ENCODE measurements at places on chromosomes 2 and 18. TPM values are rescaled to one million over a fixed set of nuclear protein-coding genes. Genes with fewer than 3 reads are reported as not detected.

The REG3G gene
- total RNA-seq: not detected

The BMP10 gene
- 1.9 TPM for total RNA-seq

The LYPD1 gene
- total RNA-seq: 0.22 TPM

The CDH19 gene
- 72.3 TPM for total RNA-seq

The PTPN4 gene
- 44.1 TPM for total RNA-seq

The SAG gene
- total RNA-seq: not detected

The PPP1R1C gene
- 14.5 TPM for total RNA-seq

The OSGEPL1 gene
- total RNA-seq: 5.3 TPM

The DSG1 gene
- total RNA-seq: 4.7 TPM

The IL1A gene
- not detected for total RNA-seq

The EML4 gene
- total RNA-seq: 4.4 TPM

The IHH gene
- not detected for total RNA-seq

The SPEG gene
- total RNA-seq: 90.8 TPM

The LRRTM1 gene
- 0.31 TPM for total RNA-seq

The IL1RL1 gene
- 4.8 TPM for total RNA-seq

The PIEZO2 gene
- 3.0 TPM for total RNA-seq

The DLGAP1 gene
- total RNA-seq: 1.1 TPM

The PAX8 gene
- 0.37 TPM for total RNA-seq

The CCDC195 gene
- not detected for total RNA-seq

The SLC40A1 gene
- total RNA-seq: 57.7 TPM

The GPR35 gene
- total RNA-seq: 0.56 TPM

The RUFY4 gene
- total RNA-seq: not detected

The ERMN gene
- not detected for total RNA-seq

The NFATC1 gene
- total RNA-seq: 19.0 TPM

The CFC1 gene
- 13.4 TPM for total RNA-seq

The THSD7B gene
- total RNA-seq: 0.08 TPM

The LANCL1 gene
- 43.2 TPM for total RNA-seq

The COMMD1 gene
- 66.0 TPM for total RNA-seq

The CRYBA2 gene
- total RNA-seq: not detected

The CCL20 gene
- not detected for total RNA-seq

The CD8B2 gene
- not detected for total RNA-seq

The WDR54 gene
- total RNA-seq: 0.67 TPM

The EIF2B4 gene
- total RNA-seq: 36.3 TPM

The ERICH2 gene
- not detected for total RNA-seq

The SLC14A1 gene
- total RNA-seq: 11.4 TPM

The FSIP2 gene
- 0.22 TPM for total RNA-seq

The LIPG gene
- 0.93 TPM for total RNA-seq

The ABCG8 gene
- not detected for total RNA-seq

The NT5DC4 gene
- total RNA-seq: not detected

The NEMP2 gene
- 2.7 TPM for total RNA-seq

The LCT gene
- total RNA-seq: not detected

The KIF1A gene
- 41.8 TPM for total RNA-seq

The CD28 gene
- 1.6 TPM for total RNA-seq

The ATP8B1 gene
- total RNA-seq: 13.0 TPM

The SMYD1 gene
- total RNA-seq: 179 TPM

The HEATR5B gene
- total RNA-seq: 17.6 TPM

The MTX2 gene
- total RNA-seq: 73.5 TPM

The SERPINB3 gene
- total RNA-seq: not detected

The C2orf49 gene
- total RNA-seq: 18.0 TPM

The SERPINB10 gene
- not detected for total RNA-seq

The CHRNG gene
- not detected for total RNA-seq

The PCARE gene
- total RNA-seq: 2.2 TPM

The MORN2 gene
- 14.8 TPM for total RNA-seq

The RNMT gene
- total RNA-seq: 28.9 TPM

The NTSR2 gene
- not detected for total RNA-seq

The BOLL gene
- total RNA-seq: not detected

The CRYGC gene
- not detected for total RNA-seq

The RGPD6 gene
- total RNA-seq: 21.7 TPM
